ENCODE measurements at places on chromosomes 2 and 18. TPM values are rescaled to one million over a fixed set of nuclear protein-coding genes. Genes with fewer than 3 reads are reported as not detected.
A peak's percentile ranks its signal among the peaks of the same experiment; 100 is the strongest.

DNAJC5G gene
- total RNA-seq: not detected

TCF23 gene
- total RNA-seq: not detected

NDC80 gene
- total RNA-seq: 44.4 TPM

ITGA6 gene
- 9.0 TPM for total RNA-seq

IL36A gene
- not detected for total RNA-seq

REG1B gene
- not detected for total RNA-seq

TUBA3E gene
- not detected for total RNA-seq

STEAP3 gene
- 0.22 TPM for total RNA-seq

NYAP2 gene
- total RNA-seq: not detected

- DNase-seq: no peak
Observed at GRCh38 chr18:66616523-66616983, 12.7 kb upstream of the CDH19 start.

GRCh38 chr18:3845161-3845560 lies 395.2 kb downstream of the TGIF1 start:
- DNase-seq: no peak

GRCh38 chr2:226609366-226609765 lies 190.3 kb downstream of the IRS1 start:
- no peak for DNase-seq

- no peak for DNase-seq
Observed at GRCh38 chr2:218005486-218005885, 2.7 kb upstream of the TNS1 start.

GRCh38 chr18:69326094-69326493 lies 74.6 kb upstream of the DOK6 start:
- no peak for DNase-seq

DNA sequence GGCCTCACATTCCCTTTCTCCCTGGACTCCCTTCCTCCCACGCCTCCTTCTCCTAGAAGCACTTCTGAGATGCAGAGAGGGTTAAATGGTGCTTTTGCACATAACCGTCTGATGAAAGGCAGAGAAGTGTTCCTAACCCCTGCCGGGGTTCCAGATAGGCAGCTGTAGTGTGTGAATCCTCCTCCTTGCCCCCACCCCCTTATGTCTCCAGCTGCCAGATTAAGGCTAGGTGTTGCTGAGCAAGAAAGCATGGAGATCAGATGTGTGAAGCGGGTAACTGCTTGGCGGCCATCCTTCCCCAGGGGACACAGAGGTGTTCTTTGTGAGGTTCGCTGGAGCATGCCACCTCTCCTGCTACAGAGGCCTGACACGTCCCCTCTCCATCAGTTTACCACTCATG lies 88.3 kb downstream of the NRP2 start:
- no peak for DNase-seq

- no peak for DNase-seq
Observed at GRCh38 chr2:41871080-41871479, 176.7 kb upstream of the PKDCC start.

DNA sequence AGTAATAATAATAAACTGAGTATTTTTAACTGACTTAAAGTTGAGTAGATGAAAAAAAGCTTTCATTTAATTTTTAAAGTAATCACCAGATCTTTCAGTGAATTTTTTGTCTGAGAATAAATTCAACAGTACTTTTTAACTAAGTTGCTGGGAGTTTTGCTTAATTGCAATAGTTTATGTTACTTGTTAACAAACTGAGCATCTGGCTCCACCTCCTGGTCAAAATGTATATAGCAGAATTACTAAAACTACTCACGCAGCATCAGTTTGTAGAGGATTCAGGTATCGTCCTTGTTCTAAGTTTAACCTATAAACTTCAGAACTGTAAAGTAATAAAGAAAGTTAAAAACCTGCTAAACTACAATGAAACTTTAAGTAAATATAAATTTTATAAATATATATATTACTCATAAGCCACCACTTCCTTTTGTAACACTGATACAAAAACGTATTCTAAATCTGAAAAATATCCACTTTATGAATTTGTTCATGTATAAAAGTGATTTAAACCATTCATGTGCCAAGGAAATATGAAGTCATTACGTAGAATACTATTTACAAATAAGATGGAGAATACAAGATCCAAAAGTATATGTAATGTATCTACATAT lies 21.3 kb downstream of the NOL10 start:
- DNase-seq: no peak

DNA sequence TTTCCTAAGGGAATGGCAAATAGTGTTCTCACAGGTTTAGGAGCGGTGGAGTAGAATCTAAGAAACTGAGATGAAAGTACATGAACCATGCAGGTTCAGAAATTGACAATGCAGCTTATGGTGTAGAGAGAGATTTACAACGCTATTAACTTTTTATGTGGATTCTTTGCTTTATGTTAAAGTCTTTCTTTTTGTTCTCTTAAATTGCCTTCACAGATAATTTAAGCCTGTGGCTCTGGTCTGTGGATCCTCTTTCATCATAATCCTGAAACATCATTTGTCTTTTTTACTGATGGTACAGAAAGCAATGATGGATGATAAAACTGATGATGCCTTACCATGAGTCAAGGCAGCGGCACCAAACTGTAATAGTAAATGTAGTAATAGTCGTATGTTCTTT lies 30.3 kb downstream of the SOCS6 start:
- DNase-seq: no peak

DNA sequence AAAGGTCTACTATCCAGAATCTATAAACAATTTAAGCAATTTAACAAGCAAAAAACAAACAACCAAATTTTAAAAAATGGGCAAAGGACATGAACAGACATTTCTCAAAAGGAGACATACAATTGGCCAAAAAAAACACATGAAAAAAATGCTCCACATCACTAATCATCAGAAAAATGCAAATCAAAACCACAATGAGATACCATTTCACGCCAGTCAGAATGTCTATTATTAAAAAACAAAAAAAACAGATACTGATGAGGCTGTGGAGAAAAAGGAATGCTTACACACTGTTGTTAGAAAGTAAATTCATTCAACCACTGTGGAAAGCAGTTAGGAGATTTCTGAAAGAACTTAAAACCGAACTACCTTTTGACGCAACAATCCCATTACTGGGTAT lies 66.4 kb upstream of the SESTD1 start:
- DNase-seq: no peak

GRCh38 chr2:17753803-17754663 lies at the start of the genes GEN1 and SMC6:
GEN1 (plus strand) TSS chr2:17754138; CDS start chr2:17759944, 5,806 bp downstream.
SMC6 (minus strand) TSS chr2:17753810; CDS start chr2:17745946, 7,864 bp downstream.
- DNase-seq: peak; percentile 95

GRCh38 chr2:107525406-107525805 lies 301.3 kb upstream of the RGPD4 start:
- no peak for DNase-seq

DNA sequence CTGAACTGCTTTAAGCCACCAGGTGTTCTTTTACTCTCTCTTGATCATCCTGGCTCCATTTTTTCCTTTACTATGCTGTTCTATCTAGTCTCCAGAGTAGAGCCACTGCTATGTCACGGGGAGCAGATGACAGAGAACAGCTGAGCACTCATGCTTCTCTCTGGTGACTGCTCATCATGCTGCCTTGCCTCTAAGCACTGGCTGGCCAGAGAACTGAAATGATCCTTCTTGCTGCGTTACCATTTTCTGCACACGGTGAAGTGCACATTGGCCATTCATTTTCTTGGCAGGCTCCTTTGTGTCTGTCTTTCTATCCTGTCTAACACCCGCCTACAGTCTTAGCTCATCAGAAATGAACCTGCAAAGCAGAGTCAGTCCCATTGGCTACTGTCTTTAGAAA lies 86.0 kb downstream of the KCTD1 start:
- no peak for DNase-seq
